NCI-H226 (cell line): ENCODE measurements at places on chromosomes 13 and 19.

DNA sequence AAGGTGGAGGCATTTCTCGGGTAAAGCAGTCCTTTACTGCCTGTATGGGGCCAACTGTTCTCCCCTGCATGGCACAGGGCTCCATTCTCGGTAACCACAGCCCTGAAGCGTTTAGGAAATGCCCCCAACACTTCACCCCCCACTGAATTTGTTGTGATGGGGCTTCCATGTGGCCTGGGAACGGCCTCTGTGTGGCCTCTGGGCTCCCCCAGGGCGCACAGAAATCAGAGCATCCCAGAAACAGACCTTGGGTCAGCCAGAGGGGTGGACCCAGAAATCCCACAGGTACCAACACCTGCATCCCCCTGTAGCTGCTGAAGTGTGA, 153.7 kb upstream of the VSTM2B start:
- DNase-seq, result no peak

- peak; percentile 90 for DNase-seq
Measured at GRCh38 chr19:49637821-49638738, 1.9 kb downstream of the RRAS start.

- DNase-seq, result no peak
Measured at GRCh38 chr19:31113293-31113692, 235.9 kb downstream of the TSHZ3 start.

DNA sequence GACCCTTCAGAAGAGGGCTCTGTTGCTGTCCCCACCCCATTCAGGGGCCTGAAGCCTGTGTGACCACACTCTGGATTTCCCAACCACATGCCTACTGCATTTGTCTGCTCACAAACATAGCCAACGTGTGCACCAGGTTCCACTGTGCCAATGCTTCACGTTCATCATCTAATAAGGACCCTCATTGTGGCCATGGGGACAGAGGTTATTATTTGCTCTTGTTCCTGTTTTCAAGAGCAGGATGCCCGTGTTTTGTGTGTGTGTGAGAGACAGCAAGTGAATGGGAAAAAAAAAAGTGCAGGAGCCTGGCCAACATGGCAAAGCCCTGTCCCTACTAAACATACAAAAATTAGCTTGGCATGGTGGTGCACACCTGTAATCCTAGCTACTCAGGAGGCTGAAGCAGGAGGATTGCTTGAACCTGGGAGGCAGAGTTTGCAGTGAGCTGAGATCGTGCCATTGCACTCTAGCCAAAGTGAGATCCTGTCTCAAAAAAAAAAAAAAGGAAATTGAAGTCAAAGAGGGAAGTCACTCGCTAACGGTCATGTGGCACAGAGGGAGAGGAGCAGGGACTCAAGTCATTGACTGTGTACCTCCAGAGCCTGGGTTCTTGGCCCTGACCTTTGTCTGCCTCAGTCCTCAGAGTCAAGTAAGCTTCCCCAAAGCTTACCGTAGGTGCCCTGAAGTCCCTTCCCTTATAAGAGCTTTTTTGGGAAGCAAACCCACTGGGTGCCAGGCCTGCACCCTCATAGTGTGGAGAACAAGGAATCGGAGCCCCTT, 6.9 kb downstream of the B3GNT8 start:
- no peak for DNase-seq

- no peak for DNase-seq
Measured at GRCh38 chr13:103436057-103436654, 369.9 kb upstream of the SLC10A2 start.

GRCh38 chr19:495402-496111, 729 bp upstream of the MADCAM1 start:
- no peak for DNase-seq

- no peak for DNase-seq
Measured at GRCh38 chr13:40664350-40665125, 1.9 kb downstream of the FOXO1 start.

GRCh38 chr13:101594936-101595335, 142.5 kb downstream of the ITGBL1 start:
- no peak for DNase-seq

DNA sequence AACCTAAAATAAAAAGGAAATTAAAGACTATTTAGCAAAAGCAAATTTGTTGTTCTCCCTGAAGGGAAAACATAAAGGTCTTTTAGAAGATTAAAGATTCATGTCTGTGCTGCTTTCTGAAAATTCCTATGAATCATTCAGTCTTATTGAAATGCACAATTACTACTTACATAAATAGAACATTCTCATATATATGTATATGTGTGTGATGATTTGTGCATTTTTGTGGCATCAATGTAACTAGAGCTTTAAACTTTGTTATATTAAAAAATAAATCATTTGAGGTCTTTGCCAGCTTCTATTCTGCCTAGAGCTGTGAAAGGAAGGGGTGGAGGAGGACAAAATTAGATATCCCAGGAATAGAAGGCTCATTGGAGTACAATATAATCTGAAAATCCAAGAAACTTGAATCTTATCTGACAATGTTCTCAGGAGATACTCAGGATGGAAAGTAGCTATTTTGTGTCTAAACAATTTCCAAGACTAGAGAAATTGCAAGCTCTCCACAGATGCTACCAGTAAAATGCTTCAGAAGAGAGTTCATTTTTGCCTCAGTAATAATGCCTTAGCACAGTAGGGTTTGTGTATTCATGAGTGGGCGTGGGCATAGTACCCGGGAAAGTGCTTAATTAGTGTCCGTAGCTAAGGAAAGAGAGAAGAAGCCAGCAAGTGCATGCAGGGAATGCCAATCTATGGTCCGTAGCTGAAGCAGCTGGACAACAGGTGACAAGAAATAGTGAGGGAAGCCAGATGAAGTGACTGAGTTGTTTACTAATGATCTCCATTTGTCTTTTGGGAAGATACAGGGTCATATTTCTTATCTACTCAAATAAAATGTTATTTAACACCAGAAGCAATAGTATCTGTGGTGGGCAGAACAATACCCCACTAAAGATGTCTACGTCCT, 395.5 kb upstream of the NBEA start:
- DNase-seq, result no peak

DNA sequence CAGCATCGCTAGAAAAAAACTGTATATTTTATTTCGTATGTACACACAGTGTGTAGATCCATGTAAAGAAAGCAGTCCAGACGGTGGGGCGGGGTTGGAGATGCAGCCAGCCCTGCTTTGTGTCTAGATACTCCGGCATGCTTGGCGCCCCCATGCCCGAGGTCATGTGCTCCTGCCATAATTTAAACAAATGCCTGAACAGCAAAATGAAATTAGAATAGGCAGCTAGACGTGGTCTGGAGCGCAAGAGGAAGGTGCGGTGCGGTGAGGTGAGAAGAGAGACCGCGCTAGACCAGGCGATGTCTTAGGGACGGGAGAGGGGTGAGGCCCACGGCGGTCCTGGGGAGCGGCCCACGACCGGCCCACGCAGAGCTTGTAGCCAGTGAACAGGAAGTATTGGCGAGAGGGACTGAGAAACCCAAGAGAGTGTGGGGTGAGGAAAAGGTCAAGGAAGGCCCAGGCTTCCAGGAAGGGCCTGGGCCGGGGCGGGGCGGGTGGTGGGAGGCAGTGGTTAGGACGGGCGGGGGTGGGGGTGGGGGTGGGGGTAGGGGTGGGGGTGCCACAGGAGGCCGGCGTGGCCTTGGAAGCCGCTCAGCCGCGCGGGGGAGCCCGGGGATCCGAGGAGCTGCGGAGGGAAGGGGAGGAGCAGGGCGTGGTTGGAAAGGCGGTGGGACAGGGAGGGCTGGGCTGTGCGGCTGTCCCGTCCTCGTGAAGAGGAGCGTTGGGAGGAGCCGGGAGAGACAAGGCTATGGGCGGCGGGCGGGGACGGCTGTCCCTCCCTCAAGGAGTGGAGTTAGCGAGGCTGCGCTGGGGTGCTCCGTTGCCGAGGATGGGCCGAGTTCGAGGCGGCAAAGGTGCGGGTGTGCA, 254.7 kb upstream of the SGCG start:
- DNase-seq, result peak; percentile 29

DNA sequence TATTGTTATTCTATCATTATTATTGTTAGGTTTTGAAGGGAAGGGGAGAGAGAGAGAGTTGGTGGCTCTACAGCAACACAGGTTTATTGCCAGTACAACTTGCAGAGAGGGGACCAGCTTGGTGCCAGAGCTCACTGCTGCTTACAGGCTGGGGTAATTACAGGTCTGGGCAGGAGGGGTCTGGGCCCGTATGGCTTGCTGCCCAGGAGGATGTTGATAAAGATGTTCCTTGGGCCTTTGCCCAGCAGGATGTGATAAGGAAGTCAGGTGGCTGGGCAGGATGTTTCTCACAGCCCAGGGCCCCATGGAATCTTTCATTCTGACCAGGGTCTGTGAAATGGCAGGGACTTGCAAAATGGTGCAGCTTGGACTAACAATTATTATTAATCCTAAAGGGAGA, 64.2 kb upstream of the ZNF599 start:
- DNase-seq, result peak; percentile 75

DNA sequence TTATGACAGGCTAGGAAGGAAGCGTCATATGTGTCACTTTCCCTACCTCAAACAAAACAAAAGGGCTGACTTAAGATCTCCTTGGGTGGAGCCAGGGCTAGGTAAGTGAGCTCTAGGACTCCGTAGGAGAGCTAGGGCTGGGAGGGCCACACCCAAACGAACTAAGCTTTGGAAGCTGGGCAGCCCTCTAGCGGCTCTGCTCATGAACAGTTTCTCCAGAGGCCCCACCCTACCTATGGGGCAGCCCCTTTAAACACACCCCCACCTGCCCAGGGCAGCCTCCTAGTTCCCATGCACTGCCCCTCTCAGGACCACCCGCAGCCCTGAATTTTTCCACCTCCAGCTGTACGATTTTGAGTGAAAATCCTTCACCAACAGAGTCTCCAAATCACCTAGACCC, 3.5 kb downstream of the PEG3 start:
- no peak for DNase-seq

GRCh38 chr19:3589439-3589838, 4.2 kb downstream of the GIPC3 start:
- DNase-seq, result no peak

GRCh38 chr19:44746616-44746945, 1.9 kb upstream of the BCL3 start:
- DNase-seq, result no peak

- peak; percentile 39 for DNase-seq
Measured at GRCh38 chr19:48510421-48511268, 990 bp downstream of the LMTK3 start.

DNA sequence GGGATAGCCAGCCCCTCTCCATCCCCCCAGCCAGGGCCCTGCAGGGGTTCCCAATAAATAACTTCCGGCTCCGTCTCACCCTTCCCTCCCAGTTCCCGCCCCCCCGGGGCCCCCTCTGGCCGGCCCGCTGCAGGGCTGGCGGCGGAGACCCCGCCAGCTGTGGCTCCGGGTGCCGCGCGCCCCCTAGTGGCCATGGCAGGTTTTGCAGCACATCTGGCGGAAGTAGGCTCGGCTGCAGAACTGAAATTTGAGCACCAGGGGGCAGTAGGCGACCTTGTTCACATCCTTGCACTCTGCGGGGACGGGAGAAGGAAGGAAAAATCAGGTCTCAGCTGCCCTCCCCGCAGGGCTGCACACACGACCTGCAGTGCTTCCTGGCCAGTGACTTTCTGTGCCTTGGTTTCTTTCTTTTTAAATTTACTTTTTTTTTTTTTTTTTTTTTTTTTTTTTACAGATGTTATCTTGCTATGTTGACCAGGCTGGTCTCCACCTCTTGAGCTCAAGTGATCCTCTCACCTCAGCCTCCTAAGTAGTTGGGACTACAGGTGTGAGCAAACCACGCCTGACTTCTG, 3.6 kb upstream of the MYO1F start:
- peak; percentile 22 for DNase-seq

DNA sequence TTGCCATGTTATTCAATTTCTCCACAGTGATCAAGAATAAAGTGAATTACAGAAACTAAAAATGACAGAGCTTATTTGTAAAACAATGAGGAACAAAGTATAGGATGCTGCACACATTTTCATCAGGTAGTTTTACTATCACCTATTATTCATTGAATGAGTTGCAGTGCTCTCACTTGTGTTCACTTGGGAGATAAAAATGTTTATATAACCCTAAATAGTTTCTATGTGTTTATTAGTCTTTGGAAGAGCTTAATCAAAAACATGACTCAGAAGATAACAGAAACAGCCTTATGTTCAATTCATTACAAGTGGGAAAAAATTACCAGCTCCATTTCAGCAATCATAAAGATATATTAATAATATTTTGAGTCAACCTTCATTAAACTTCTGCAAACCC, 796.2 kb downstream of the SLITRK1 start:
- DNase-seq, result no peak

- no peak for DNase-seq
Measured at GRCh38 chr13:32642316-32642715, 56.1 kb downstream of the PDS5B start.

GRCh38 chr13:23915308-23915707, 18.0 kb upstream of the C1QTNF9B start:
- DNase-seq, result no peak

- DNase-seq, result no peak
Measured at GRCh38 chr19:35484252-35485036, 5.8 kb downstream of the KRTDAP start.

DNA sequence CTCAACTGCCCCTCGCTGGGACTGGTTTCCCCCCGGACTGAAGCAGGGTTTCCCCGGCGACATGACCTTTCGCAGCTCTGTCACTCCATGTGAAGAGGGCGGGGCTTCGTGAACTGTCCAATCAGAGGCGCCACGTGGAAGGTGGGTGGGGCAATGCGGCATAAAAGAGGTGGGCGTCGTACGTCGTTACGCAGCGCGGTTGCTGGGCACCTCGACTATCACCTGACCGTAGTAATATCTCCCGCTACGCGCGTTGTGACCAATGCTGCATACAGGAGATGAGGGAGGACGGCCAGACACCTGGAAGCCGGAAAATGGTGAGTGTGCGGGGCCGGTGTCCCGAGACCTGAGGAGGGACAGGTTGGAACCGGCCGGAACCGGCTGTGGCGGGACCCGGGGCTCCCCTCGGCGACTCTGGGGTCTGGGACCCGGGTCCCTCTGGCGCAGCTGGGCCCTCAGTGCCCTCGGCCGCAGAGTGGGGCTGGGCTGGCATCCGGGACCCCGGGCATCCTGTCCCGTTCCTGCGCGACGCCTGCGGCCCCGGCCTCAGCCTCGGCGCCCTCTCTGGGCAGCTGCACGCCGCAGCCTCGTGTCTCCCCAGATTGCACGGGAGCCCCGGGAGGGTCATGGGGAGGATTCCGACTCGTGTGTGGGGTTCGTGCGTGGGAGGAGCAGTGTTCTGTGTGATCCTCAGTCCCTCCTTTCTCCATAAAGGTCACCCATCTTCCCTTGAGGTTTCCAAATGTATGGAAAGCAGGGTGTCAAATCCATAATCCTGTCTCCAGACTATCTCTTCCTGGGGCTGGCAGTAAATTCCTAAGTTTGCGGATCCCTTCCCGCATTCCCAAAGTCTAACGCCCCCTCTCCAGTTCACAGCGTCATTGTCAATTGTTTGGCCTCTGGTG, 32.2 kb downstream of the ZNF136 start:
- DNase-seq, result no peak

GRCh38 chr13:92682832-92683517, 543.6 kb upstream of the GPC6 start:
- no peak for DNase-seq

GRCh38 chr19:35613574-35613973, 1.0 kb downstream of the HAUS5 start:
- DNase-seq, result no peak

- no peak for DNase-seq
Measured at GRCh38 chr13:101752432-101752831, 300.0 kb downstream of the ITGBL1 start.

GRCh38 chr13:46613409-46614049, 60.6 kb downstream of the LRCH1 start:
- DNase-seq, result no peak

GRCh38 chr19:3055741-3056416, 6.4 kb downstream of the TLE5 start:
- DNase-seq, result peak; percentile 87
